ENCODE measurements at places on chromosomes 2 and 18.

DNA sequence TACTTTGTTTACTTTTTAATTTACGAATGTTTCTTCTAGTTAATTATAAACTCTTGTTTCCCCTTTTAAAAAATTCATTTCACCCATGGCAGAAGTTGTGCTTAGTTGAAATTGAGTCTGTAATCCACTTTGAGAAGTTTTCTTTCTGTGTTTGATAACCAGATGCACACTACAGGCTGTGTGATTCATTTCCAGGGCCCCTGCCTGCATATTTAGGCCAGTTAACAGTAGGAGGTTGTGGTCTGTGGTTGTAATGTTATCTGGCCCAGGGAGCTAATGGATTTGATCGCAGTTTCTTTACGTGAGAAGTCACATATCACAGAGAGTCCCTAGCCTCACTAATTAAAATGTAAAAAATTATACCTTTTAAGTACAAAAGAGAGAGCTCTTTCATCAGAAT lies 3.3 kb downstream of the CDH7 start:
- no peak for DNase-seq

DNA sequence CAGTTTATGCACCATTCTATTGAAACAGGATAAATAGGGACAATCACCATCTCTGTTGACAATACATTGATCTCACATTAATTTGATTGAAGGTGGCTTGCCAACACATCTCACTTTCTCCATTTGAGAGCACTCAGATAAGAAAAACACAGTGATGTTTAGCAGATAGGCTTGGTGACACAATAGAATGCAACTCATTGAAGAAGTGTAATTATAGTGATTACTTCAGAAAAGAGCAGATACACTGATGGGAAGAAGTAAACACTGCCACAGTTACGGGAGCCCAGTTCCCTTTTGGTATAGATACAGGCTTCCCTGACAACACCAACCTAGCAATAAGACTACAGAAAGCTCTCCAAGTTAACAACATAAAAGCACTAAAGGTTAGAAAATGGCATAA lies 89.1 kb downstream of the FIGN start:
- DNase-seq, result no peak

GRCh38 chr2:172845028-172845630 lies 109.5 kb downstream of the RAPGEF4 start:
- no peak for DNase-seq

DNA sequence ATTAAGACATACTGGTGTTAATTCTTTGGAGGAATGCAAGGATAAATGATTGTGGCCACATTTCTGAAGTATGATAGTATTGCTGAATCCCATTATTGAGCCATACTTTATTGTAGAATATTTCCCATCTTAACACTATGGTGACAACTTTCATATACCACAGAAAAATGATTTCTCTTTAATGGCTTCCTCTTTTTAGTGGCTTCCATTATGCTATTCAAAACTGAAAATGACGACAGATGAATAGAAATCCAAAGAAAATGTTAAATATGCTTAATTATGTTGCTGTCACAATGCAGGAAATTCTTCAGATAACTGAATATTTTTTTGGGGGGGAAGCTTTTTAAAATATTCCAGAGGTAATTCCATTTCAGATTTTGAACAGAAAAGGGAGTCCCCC lies 88.9 kb upstream of the TMEM200C start:
- DNase-seq, result no peak

GRCh38 chr2:54546923-54547720 lies 91.0 kb downstream of the SPTBN1 start:
- DNase-seq, result no peak

- DNase-seq, result no peak
These were observed 48.9 kb downstream of the AGAP1 start for GRCh38 chr2:235542733-235543127.

DNA sequence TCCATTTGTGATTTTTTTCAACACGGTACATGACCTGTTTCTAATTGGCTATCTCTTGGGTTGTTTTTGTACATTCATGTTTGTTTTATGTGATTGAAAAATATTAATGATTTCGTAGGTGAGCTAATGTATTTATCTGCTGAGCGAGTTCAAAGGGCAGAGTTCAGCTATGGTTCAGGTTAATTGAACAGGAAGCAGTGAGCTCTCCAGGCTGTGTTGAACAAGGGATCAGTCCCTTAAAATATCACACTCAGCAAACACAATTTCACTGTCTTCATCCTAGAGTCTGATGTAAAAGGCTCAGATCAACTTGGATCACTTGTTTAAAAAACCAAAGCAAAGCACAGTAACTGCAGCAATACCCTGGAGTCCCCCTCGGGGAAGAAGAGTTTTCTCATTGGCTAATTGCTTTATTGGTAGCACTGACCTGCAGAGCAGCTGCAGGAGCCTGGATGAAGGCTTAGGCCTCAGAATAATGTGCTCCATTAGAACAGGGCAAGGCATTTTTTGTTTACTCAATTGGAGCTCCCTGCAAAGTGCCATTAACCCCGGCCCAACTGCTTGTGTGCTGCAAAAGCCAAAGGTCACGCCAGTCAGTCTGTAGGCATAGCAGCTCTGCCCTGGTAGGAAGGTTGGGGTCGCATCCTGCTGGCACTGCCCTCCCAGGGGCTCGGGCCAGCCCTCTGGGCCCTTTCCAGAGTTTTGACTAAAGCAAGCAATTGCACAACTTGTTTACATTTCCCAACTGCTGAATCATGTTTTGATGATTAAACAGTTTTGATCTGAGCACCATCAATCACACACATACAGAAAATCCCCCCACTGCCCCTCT lies 10.5 kb downstream of the ONECUT2 start:
- DNase-seq, result no peak

- DNase-seq, result peak; percentile 90
These were observed 89.2 kb upstream of the CD226 start for GRCh38 chr18:70036771-70037347.

- DNase-seq, result no peak
These were observed 18.9 kb upstream of the IL1R2 start for GRCh38 chr2:101972621-101973434.

Measured in RPMI8226 (cell line).